Omental fat pad (tissue), 4 donors: ENCODE measurements at places on chromosomes 6 and 20. TPM values are rescaled to one million over a fixed set of nuclear protein-coding genes. Genes with fewer than 3 reads are reported as not detected.

DNA sequence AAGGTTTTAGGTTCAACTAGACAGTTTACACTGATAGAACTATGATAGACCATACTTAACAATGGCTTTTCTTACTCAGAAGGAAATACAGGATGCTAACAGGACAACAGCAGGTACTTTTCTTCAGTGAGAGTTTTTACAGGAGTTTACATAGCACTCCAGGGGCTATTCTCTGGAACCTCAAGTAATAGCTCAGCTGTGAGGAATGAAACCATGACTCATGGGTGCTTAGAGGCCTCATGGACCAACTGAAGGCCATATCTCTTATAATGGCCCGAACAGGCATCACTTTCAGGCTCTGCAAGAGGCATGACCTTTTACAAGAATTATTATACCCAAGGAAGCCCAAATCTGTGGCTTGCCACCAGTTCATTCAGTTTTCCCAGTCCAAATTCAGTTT, 31.8 kb downstream of the TREML1 start:
- no peak for DNase-seq

DNA sequence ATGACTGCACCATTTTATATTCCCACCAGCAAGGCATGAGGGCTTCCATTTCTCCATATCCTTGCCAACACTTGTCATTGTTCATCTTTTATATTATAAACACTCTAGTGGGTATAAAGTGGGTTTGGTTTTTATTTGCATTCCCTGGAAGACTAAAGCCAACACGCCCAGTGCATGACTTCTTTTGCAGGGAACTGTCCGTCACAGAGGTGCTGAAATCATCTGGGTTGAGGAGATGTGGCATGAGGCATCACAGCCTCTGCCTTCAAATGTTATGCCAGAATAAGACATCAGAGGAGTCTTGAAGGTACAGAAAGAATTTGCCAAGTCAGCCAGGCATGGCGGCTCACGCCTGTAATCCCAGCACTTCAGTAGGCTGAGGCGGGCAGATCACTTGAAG, 29.9 kb upstream of the FAM210B start:
- DNase-seq = no peak

CST5 gene
- total RNA-seq = not detected

MPIG6B gene
- total RNA-seq = not detected

GRCh38 chr6:20202699-20203302, 9.5 kb downstream of the MBOAT1 start:
- DNase-seq = no peak

ECT2L gene
- not detected for total RNA-seq

NDUFAF5 gene
- 12.3 TPM for total RNA-seq

- DNase-seq = no peak
Measured at GRCh38 chr6:114955363-114955762, 612.5 kb upstream of the HS3ST5 start.

RTN4IP1 gene
- total RNA-seq = 1.8 TPM

DNA sequence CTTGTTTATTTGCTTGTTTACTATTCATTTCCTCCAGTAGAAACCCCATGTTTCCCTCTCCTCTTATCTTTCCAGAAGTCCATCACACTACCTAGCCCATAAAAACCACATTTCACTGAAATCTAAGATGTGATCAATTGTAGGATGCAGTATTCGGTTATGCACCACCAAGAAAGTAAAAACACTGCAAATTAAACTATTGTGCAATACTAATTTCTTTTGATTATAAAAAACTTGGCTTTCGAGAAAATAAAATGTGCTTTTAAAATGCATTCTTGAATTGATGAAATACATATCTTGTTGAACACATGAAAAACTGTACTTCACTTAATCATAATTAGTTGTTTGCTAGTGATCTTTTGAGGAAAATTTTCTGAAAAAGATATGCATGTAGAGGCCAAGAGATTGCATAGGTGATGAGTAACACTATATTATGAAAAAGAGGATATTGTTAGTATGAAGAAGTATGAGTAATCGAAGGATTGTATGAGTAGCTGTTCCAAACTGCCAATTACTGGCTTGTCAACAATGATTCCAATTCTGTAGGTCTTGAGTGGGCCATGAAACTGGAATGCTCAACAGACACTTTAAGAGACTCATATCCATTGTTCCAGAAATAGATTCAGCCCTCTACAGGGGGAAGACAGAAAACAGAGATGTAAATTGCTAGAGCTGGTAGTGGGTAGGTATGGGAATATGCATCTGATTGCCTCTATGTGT, 79.7 kb downstream of the RNF217 start:
- DNase-seq = no peak
